Caco-2 (cell line): ENCODE measurements at places on chromosomes 11 and 22.

GRCh38 chr11:48003926-48004325 is 23.6 kb downstream of the PTPRJ start:
- no peak for DNase-seq

GRCh38 chr11:38176686-38177322 is 1578.8 kb upstream of the RAG2 start:
- no peak for DNase-seq

DNA sequence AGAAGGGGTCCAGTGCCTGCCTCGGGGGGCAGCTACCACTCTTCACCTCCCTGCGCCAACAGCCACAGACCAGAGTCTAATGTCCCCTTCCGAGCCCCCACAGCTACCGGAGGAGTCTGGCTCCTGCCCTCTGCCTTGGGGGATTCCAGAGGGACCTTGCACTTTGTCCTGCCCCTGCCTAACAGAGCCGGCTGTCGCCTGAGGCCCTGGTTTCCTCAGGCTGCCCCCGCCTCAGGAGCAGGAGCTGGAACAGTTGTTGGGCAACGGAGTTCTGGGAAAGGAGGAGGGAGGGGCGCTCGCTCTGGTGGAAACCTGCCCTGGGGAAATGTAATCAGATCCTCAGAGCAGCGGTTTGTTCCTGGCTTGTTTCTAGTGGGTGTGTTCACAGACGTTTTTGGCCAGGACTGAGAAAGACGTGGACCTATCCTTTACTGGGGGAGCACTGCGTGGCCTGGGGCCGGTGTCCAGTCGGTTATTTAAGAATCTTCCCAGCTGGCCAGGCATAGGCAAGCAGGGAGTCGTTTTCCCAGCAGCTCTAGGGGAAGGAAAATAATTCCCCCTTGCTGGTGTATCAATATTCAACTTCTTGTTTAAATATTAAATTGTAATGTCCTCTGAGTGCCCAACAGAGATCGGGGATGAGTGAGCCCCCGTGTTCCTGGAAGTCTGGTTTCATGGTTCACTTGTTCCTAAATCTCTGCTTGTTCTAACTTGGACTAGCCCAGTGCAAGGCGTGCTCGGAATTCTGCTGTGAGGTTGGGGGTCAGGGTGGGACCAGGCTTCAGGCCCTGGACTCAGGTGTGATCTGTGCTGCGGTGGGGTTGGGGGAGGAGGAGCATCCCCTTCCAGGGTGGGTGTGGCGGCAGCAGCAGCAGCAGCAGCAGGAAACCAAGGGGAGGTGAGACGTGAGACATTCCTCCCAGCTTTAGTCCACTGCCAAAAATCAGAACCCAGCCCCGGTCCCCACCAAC is 32.1 kb downstream of the A4GALT start:
- peak; percentile 93 for DNase-seq

DNA sequence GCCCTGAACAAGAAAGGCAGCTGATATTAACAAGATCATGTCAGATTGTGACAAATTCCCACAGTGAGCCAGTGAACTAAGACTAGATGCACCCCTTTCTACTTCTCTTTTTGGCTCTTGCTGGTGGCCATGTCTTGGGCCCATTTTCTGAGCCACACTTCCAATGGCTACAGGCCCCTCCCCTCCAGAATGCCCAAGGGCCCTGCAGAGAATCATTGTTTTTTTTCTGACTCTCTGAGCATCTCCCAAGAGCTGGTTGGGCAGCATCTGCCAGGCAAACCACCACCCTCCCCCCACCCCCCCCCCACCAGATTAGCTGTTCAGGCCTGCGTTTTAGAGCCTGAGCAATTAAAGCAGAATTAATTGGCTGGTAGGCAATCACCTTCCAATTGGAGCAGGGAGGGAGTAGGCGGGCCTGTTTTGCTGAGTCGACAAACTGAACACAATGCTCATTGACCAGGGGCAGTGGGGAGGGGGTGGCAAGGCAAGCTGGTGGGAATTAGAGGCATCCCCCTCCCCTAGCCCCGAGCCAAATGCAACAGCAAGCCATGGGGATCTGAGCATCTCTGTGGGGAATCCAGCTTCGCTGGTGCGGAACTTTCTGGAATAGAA is 541.4 kb downstream of the MN1 start:
- DNase-seq = no peak

- DNase-seq = no peak
Measured at GRCh38 chr11:110000031-110000502, 93.1 kb upstream of the ZC3H12C start.

GRCh38 chr11:117490911-117491310 is 163.3 kb downstream of the CEP164 start:
- DNase-seq = no peak

DNA sequence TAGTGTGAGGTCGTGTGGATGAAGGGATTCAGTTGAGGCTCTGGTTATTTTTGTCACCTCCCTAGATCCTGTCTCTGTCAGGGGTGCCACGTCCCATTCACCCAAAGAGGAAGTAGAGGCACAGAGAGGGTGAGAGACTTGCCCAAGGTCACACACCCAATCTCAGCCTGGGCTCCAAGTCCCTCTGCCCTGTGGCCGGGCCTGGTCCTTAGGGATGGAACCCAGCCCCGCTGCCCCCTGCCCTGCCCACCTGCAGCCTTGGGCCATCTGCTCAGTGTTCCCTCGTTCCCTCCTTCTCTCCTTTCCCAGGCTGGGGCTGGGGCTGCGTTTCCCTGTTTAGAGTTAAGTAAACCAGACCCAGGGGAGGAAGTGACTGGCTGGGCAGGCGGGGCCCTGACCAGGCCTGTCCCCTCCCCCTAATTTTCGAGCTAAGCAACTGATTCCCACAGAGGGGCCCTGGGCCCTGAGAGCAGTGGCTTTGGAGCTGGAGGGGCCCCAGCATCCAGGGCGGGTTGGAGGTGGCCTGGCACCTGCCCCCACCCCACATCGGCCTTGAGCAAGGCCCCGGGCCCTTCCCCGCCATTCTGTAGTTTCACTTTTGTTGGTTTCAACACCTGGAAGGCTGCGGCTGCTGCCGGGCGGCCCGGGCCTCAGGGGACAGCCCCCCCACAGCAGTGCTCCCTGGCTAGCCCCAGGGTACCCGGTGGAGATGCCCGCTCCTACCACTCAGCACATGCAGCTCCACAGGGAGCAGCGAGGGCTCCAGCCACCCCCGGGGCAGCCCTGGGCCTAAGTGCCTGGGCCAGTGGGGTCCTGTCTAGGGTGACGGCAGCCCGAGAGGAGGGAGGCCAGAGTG is 1.5 kb downstream of the TCIRG1 start:
- DNase-seq = peak; percentile 68

- no peak for DNase-seq
Measured at GRCh38 chr11:122235615-122236014, 119.6 kb upstream of the BLID start.

DNA sequence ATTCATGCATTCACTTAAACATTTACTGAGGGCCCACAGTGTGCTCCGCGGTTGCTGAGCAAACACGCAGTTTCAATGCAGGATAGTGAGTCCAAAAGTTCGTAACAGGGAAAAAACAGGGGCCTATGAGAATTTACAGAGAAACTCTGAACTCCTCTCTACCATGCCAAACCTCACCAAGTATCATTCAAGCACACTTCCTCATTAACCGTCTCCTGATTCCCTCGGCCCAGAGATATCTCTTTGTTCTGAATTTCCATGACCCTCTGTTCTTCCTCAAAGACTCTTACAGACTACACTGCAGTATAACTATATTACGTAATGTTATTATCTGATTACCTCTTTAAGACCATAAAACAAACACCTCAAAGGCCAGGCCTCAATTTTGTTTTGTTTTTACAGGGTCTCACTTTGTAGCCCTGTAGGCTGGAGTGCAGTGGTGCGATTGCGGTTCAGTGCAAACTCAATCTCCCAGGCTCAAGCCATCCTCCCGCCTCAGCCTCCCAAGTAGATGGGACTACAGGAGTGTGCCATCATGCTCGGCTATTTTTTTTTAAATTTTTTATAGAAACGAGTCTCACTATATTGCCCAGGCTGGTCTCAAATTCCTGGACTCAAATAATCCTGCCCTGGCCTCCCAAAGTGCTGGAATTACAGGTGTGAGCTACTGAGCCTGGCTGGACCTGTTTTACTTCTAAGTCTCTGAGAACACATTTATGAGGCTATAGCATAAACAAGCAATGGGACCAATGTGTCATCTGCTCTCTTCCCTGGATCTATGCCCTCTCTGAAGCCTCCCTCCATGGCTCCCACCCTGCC is 3.6 kb downstream of the HPS4 start:
- no peak for DNase-seq

DNA sequence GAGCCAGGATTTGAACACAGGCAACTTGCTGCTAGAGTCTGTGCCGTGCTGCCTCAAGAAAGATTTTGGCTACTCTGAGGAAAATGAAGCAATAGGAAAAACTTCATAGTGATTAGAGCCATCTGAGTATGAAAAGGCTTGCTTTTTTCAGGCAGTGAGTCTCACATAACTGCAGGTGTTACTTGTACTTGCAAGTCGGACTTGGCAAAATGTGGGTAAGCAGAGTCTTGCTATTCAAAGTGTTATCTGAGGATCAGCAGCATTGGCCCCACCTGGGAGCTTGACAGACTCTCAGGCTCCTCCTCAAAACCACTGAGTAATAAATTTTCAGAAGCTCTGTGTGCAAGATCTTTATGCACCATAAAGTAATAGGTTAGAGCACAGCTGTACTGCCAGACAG is 18.1 kb downstream of the RNF141 start:
- no peak for DNase-seq

- DNase-seq = no peak
Measured at GRCh38 chr11:69913591-69914285, 94.5 kb upstream of the FGF3 start.

DNA sequence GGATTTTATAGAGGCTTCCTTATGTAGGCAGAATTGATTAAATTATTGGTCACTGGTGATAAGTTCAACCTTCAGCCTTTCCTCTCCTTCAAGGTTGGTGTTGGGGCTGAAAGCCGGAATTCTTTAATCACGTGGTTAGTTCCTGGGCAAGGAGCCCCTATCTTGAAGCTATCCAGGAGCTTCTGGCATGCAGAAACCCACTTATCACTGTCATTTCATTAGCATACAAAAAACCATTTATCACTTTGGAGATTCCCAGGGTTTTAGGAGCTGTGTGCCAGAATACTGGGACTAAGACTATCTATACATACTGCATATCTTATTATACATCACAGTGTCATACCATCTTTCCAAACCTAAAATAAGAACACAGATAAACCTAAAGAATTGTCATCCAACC is 18.5 kb upstream of the MED17 start:
- no peak for DNase-seq

GRCh38 chr22:22408731-22409696 is 99.5 kb downstream of the ZNF280B start:
- peak; percentile 58 for DNase-seq

- DNase-seq = no peak
Measured at GRCh38 chr11:127625402-127625801, 624.8 kb upstream of the KIRREL3 start.

DNA sequence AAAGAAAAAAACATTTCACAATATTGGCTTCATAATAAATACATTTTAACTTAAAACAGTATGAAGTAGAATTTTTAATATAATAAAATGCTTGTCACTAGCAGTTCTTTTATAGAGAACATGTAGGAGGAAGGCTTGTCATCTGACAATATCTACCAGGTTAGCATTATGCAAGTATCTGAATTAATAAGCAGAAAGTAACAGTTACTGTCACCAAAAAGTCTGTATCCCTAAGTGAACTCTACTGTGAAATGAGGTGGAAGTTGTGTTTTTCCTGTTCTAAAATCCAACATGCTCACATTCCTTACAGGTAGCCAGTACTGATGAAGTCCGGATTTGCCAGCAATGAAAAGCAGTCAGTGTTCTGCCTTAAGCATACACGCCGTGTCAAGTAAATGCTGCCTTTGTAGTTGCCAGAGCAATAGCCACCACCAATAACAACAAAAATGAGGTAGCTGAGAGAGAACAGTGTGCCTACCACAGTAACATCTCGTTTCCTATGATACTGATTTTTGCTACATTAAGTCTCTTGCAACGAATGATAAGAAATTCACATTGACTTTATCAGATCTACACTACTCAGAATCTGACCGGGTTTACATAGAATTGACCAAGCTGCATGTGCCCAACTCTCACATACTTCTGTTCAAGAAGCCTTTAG is 95.5 kb downstream of the SIK3 start:
- no peak for DNase-seq

GRCh38 chr22:20881231-20881630 is 22.4 kb downstream of the SNAP29 start:
- DNase-seq = no peak
